Esophagus muscularis mucosa (tissue), 4 donors: ENCODE measurements at places on chromosomes 2 and 18. TPM values are rescaled to one million over a fixed set of nuclear protein-coding genes. Genes with fewer than 3 reads are reported as not detected.

GRCh38 chr2:199710551-199710950 lies 140.4 kb downstream of the FTCDNL1 start:
- H3K4me3 ChIP-seq: no peak overlapping the region
- no peak overlapping the region for H3K27ac ChIP-seq

GRCh38 chr18:59996370-59996966 lies 96.7 kb downstream of the PMAIP1 start:
- no peak overlapping the region for H3K4me3 ChIP-seq
- H3K36me3 ChIP-seq: no peaks in the 10 kb centered on the region
- no peaks in the 10 kb centered on the region for H3K4me1 ChIP-seq
- H3K27ac ChIP-seq: no peak overlapping the region

DNA sequence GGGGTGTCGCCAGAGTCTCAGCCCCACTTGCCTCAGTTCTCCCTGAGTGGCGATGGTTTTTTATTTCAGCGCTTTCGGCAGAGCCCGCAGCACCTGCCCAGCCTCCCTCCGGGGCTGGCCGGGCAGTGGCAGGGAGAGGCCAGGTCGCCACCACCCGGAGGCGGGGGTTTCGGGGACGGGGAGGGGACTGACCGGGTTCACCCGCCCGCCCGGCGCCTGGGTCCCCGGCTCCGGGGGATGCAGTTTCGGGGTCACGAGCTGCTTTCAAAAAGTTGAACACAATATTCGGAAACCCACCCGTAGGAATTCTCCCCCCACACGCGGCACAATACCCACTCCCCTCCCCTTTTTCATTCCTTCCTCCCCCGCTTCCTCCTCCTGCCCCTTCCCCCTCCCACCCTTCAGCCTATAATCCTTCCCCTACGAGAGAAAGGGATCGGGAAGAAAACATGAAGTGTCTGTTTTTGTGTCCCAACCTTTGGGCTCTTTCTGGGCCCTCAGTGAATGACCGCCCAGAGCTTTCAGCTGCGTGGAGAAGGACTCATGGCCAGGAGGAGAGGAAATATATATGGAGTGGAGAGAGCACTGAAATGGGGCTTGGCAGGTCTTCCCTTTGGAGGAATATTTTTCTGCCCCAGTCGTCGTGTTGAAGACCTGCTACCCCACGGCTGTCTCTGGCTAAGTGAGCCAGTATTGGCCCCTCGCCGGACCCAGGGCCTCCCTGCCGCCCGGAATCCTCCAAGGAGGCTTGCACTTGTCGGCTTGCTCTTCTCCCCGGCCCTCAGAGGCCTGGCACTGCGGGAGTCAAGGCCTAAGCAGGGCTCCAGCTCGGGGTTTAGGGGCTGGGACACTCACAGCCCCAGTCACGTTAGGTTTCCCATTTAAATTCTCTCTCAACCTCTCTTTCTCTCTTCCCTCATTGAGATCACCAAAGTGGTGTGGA lies 2.1 kb upstream of the SIX3 start:
- no peaks in the 10 kb centered on the region for H3K36me3 ChIP-seq
- no peak overlapping the region for H3K27ac ChIP-seq
- peaks cover 95% of the 10 kb centered on the region for H3K4me1 ChIP-seq
- peak overlapping the region; percentile 42 for H3K4me3 ChIP-seq
- no peak for DNase-seq

- H3K27ac ChIP-seq: no peak overlapping the region
- H3K4me3 ChIP-seq: no peak overlapping the region
- no peaks in the 10 kb centered on the region for H3K36me3 ChIP-seq
- peaks cover 27% of the 10 kb centered on the region for H3K4me1 ChIP-seq
Measured at GRCh38 chr2:190867212-190867611, 13.4 kb upstream of the GLS start.

- H3K4me1 ChIP-seq: peaks cover 17% of the 10 kb centered on the region
- no peak overlapping the region for H3K4me3 ChIP-seq
- H3K36me3 ChIP-seq: no peaks in the 10 kb centered on the region
- H3K27ac ChIP-seq: no peak overlapping the region
- DNase-seq: no peak
Measured at GRCh38 chr18:50849419-50849821, 29.5 kb upstream of the ME2 start.

GRCh38 chr2:140274891-140275290 lies 1494.7 kb upstream of the NXPH2 start:
- DNase-seq: no peak
- no peak overlapping the region for H3K4me3 ChIP-seq
- H3K4me1 ChIP-seq: no peaks in the 10 kb centered on the region
- no peak overlapping the region for H3K27ac ChIP-seq
- H3K36me3 ChIP-seq: no peaks in the 10 kb centered on the region

GRCh38 chr2:193900292-193900691 lies 1705.6 kb upstream of the TMEFF2 start:
- no peaks in the 10 kb centered on the region for H3K36me3 ChIP-seq
- no peak overlapping the region for H3K27ac ChIP-seq
- no peaks in the 10 kb centered on the region for H3K27me3 ChIP-seq
- DNase-seq: no peak
- no peak overlapping the region for H3K4me3 ChIP-seq

Gene XIRP2
- 0.06 TPM for total RNA-seq

Gene CDKL4
- total RNA-seq: 3.7 TPM

Gene KCNIP3
- total RNA-seq: 29.2 TPM

Gene PIAS2
- 26.2 TPM for total RNA-seq
